ENCODE measurements at places on chromosomes 7 and 10.

GRCh38 chr10:2913474-2913873, 153.9 kb upstream of the PFKP start:
- no peak for DNase-seq

GRCh38 chr7:2554661-2555111, 638 bp downstream of the BRAT1 start:
- no peak for DNase-seq

- DNase-seq, result no peak
Measured at GRCh38 chr7:78985509-78985908, 468.0 kb downstream of the MAGI2 start.

DNA sequence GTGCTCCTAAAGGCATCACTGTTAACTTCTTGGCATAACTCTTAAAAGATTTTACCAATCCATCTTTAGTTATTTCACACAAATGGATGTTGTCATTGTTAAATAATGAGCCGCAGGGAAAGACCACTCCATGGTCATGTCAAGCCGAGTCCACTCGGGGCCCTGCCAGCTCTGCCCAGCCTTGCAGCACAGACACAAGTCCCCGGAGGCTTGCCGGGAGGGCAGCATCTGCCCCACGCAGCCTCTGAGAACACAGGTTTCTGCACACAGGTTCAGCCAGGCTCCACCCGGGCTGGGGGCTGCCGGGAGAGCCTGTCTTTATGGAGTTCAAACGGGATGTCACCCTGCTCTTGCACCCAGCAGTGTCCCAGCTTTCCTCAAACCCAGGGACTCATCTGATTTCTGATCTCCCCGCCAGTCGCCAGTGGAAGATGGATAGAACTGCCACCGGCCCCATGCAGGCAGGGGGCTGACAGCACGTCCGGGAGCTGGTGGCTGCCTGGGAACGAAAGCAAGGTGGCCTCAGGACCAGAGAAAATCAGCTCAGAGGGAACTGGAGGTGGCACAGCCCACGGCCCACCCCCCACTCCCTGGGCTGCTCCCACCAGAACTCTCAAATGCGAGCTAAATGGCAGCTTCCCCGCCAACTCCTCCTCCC, 156.2 kb downstream of the TCERG1L start:
- DNase-seq, result no peak

GRCh38 chr7:30176463-30177109, 41.8 kb downstream of the MTURN start:
- DNase-seq, result no peak

GRCh38 chr10:96695975-96696634, 24.2 kb downstream of the PIK3AP1 start:
- no peak for DNase-seq

DNA sequence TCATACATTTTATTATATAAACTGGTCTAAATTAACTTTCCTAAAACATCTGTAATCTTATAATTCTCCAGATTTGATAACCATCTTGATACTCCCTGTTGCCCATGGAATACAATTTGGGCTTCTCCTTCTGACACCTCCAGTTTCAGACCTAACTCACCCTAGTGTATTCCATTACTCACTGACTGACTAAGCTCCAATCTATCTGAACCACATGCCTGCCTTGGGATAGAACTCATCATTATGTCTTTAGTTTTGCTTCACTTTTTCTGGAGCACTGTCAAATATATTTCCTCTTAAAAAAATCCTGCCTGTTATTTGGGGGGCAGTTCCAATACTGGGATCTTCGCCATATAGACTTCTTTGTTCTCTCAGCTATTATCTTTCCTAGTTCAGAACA, 4.9 kb upstream of the FOXP2 start:
- no peak for DNase-seq

DNA sequence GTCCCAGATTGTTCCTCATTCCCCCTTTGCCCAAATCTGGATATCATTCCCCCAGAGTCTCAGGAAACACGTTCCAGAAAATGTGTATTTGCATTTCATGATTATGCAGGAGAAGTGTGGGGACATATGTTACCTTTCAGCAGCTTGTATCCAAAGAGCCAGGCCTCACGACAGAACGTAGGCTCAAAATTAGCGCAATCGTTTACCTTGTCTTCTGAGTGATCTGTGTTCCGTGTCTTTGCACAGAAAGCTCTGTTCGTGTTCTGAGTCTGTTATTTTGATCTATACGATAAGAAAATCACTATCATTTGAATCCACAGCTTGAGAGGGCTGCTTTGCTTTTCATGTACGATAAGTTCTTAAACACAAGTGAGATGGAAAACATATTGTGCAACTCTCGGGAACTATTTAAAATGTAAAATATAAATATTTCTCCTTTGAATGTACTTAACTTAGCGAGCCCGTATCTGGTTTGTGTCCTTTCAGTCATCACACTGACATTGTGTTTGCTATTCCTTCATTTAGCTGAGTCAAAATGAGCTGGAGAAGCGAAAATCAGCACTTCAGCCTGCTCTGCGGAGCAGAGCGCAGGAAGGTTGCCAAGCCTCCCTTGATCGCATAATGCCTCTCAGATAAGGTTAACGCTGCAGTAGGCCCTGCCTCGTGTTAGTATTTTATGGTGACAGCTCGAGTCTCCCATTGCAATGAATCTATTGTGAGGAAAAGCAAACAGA, 80.2 kb upstream of the CACNB2 start:
- no peak for DNase-seq
